ENCODE measurements at places on chromosomes 13 and 19. TPM values are rescaled to one million over a fixed set of nuclear protein-coding genes. Genes with fewer than 3 reads are reported as not detected.
A peak's percentile ranks its signal among the peaks of the same experiment; 100 is the strongest.

OSCAR gene
- not detected for total RNA-seq

- no peak for DNase-seq
- no peaks in the 10 kb centered on the region for H3K27me3 ChIP-seq
- H3K27ac ChIP-seq, result no peak overlapping the region
- H3K4me3 ChIP-seq, result no peak overlapping the region
- H3K4me1 ChIP-seq, result peaks cover 6% of the 10 kb centered on the region
These were observed 6.0 kb downstream of the TMED1 start for GRCh38 chr19:10829967-10830366.

GRCh38 chr19:16605553-16605994 is 22.4 kb downstream of the MED26 start:
- no peaks in the 10 kb centered on the region for H3K27me3 ChIP-seq
- peaks cover 56% of the 10 kb centered on the region for H3K4me1 ChIP-seq
- H3K36me3 ChIP-seq, result no peaks in the 10 kb centered on the region

GRCh38 chr19:1122972-1123363 is 19.2 kb downstream of the GPX4 start:
- H3K27me3 ChIP-seq, result no peaks in the 10 kb centered on the region
- H3K4me1 ChIP-seq, result no peaks in the 10 kb centered on the region
- H3K4me3 ChIP-seq, result no peak overlapping the region
- H3K36me3 ChIP-seq, result peaks cover 51% of the 10 kb centered on the region
- H3K27ac ChIP-seq, result no peak overlapping the region
- peak; percentile 53 for DNase-seq

DNA sequence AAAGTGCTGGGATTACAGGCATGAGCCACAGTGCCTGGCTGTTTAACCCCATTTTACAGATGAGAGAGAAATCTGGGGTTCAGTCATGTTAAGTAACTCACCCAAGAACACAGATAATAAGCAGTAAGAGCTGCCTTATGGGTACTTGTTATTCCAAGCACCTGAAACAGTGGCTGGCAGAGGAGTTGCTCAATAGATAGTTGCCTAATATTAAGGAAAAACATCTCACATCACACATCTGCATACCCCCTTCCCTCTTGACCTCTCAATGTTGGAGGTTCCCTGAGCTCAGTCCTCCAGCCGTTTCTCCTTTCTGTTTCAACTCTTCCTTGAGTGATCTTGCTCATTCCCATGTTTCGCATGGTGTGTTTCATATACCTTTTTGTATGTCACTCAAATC is 401.9 kb downstream of the KLF12 start:
- H3K27me3 ChIP-seq, result no peaks in the 10 kb centered on the region
- H3K4me1 ChIP-seq, result no peaks in the 10 kb centered on the region
- no peak overlapping the region for H3K4me3 ChIP-seq
- H3K27ac ChIP-seq, result no peak overlapping the region

GRCh38 chr19:49655570-49656455 is 9.8 kb downstream of the IRF3 start:
- no peak overlapping the region for H3K4me3 ChIP-seq
- no peaks in the 10 kb centered on the region for H3K27me3 ChIP-seq
- DNase-seq, result no peak
- H3K36me3 ChIP-seq, result peaks cover 3% of the 10 kb centered on the region

SHANK1 gene
- 0.26 TPM for total RNA-seq

GRCh38 chr13:48194379-48194754 is 38.6 kb upstream of the ITM2B start:
- H3K4me3 ChIP-seq, result no peak overlapping the region
- no peaks in the 10 kb centered on the region for H3K27me3 ChIP-seq
- DNase-seq, result no peak
- H3K36me3 ChIP-seq, result no peaks in the 10 kb centered on the region
- H3K27ac ChIP-seq, result no peak overlapping the region
- no peaks in the 10 kb centered on the region for H3K4me1 ChIP-seq

ZNF700 gene
- 16.3 TPM for total RNA-seq

- H3K36me3 ChIP-seq, result no peaks in the 10 kb centered on the region
- H3K27ac ChIP-seq, result no peak overlapping the region
- H3K27me3 ChIP-seq, result no peaks in the 10 kb centered on the region
- no peaks in the 10 kb centered on the region for H3K4me1 ChIP-seq
- DNase-seq, result no peak
These were observed 17.8 kb downstream of the KCTD12 start for GRCh38 chr13:76868371-76868770.

DNA sequence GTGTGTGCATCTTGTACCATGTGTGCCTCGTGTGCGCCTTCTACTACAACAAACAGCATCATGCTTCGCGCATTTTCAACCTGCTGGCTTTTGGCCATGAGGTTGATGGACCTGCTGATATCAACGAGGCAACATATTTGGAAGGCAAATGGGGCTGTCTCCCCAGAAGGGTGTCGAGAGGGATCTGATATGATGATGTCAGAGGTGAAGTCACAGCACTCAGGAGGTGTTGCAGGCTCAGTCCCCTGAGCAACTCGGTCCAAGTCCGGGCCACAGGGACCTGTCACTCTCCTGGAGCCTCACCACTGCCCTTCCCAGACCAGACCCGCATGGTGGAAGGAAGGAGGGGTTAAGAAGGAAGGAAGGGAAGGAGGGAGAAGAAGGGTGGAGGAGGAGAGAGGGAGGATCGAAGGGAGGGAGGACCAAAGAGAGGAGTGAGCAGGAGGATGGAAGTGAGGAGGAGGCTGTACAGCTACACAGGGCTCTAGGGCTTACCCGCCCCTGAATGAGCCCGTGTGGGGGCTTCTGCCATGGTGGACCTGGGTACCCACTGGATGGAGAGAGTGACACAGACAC is 6.7 kb upstream of the C13orf46 start:
- no peaks in the 10 kb centered on the region for H3K36me3 ChIP-seq
- H3K27me3 ChIP-seq, result no peaks in the 10 kb centered on the region
- no peak for DNase-seq
